Germinal center (tissue), 1 donor: ENCODE measurements at places on chromosomes 4 and X.

DNA sequence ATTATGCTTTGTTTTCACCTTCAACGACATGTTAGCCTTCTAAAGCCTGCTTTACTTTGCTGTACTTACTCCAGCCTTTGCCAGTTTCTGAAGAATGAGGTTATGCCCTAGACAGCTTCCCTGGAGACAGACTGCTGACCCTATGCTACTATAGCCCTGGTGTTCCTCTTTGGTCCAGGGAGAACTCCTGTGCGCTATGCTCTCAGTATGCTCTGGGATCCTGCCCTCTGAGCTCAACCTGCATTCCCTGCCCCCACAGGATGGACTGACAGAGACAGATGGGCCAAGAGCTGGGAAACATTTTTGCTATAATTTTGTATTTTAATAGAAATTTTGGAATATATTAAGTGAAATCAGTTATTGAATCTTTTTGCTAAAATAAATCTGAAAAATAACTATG is 425.9 kb downstream of the TMA16 start:
- DNase-seq: no peak

- DNase-seq: no peak
Measured at GRCh38 chrX:120301960-120302359, 9.3 kb downstream of the TMEM255A start.

GRCh38 chrX:7263961-7264360 is 116.0 kb upstream of the PUDP start:
- no peak for DNase-seq

DNA sequence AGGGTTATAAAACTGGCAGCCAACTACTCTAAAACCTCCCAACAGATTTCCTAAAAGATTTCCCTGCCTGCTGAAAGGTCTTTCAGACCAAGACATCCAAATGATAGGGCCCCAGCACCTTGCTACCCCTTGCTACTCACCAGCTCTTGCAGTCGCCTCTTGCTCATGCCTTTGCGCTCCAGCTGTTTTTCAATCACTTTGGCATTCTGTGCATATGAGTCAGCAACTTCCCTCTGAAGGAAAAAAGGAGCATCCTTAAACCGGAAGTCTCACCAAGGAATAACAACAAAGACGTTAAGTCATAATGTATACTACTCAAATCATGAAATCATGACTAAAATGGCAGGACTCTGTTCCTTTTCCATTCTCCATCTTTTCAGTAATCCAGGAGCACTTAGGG is 24.0 kb downstream of the STEEP1 start:
- no peak for DNase-seq

DNA sequence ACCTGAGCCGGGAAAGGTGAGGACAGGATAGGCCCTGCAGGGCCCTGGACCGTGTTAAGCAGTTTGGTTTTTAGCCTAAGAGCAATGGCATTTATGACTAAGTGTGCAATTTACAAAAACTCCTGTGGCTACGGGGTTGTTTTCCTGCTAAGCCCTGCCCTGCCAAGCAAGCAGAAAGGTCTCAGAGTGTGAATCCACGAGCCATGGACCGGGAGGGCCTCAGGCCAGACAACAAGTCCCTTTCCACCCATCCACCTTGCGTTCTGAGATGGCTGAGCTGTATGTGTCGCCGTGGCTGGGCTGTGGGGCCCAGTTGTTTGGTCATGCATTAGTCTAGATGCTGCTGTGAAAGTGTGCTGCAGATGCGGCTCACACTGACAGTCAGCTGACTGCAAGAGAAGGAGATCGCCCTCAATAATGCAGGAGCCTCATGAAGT is 33.9 kb upstream of the AFAP1 start:
- no peak for DNase-seq

- DNase-seq: no peak
Measured at GRCh38 chrX:6909396-6909795, 238.1 kb upstream of the STS start.

DNA sequence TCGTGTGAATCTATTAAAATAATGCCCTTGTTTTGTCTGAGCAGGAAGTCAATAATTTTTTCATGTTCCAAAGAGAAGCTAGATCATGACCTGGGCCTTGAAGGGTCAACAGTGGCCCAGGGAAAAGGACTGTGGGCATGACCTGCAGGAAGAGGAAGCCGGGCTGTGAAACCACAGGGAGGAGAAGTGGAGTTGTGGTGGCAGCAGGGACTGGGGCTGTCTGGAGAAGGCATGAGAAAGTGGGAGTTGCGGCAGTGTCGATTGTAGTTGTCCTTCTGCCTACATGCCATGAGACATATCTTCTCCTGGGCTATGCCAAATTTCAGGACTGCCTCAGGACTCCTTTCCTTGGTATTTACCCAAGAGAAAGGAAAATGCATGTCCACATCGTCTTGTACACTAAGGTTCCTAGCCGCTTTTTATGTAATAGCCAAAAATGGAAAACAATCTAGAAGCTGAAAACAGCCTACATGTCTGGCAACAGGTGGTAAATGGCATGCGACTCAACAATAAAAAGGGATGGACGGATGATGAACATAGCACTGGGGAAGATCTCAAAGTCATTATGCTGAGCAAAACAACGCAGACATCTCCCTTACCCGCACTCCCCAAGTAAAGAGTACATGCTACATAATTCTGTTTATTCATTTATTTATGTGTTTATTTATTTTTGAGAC is 13.6 kb upstream of the PTTG2 start:
- no peak for DNase-seq

DNA sequence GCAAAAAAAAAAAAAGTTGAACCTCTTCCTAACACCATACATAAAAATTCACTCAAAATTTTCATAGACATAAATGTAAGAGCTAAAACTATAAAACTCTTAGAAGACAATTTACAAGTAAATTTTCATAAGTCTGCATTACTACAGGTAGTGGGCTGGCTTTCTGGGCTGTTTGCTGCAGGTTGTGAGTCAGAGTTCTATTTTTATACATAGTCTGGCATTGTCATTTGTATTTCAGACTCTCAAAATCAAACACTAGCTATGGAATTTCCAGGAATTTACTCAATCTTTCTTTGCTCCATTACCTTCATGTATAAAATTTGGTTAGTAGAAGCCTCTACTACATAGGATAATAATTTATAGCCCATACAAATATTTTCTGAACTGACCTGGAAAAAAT is 227.2 kb downstream of the COX18 start:
- no peak for DNase-seq

GRCh38 chr4:4358093-4358854 is 28.6 kb upstream of the NSG1 start:
- no peak for DNase-seq

DNA sequence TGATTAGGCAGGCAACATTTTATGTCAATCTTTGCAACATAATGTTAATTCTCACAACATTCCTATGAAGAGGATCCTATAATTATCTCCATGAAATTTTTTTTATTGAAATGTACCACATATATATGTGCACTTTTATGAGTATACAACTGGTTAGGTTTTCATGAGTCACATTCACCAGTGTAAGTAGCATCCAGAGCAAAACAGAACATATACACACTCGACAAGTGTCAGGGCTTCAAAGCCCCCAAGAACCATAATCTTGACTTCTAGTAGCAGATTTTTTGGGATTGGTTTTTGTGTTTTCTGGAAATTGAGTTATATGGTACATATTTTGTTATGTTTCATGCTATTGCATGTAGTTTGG is 62.4 kb downstream of the ARHGAP10 start:
- DNase-seq: no peak

- no peak for DNase-seq
Measured at GRCh38 chr4:77927991-77928925, 65.6 kb downstream of the MRPL1 start.

DNA sequence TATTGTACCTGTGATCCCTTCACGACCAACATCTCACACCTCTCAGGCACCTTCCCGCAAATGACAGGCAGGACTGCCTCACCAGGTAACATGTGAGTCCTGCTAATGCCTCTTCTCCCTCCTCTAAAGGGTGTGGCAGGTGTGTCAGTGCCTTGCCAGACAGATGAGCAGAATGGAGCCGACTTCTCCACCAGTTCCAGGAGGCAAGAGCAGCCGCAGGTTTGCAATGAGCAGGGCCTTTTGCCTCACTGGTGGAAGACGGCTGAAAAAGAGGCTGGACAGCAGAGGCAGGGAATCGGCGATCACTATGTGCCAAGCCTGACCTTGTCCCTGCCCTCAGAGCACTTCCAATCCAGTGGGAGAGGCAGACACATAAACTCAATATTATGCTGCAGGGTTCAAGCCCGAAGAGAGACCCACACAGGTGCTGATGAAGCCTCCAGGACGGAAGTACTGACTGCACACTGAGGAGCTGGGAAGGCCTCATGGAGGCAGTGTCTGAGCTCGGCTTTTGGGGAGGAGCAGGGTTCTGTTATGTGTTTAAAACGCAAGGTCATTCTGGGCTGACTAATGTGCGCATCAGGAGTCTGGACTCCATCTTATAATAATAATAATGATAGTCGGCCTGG is 57.9 kb downstream of the C4orf50 start:
- no peak for DNase-seq

GRCh38 chr4:108155373-108155772 is 13.4 kb downstream of the LEF1 start:
- no peak for DNase-seq

DNA sequence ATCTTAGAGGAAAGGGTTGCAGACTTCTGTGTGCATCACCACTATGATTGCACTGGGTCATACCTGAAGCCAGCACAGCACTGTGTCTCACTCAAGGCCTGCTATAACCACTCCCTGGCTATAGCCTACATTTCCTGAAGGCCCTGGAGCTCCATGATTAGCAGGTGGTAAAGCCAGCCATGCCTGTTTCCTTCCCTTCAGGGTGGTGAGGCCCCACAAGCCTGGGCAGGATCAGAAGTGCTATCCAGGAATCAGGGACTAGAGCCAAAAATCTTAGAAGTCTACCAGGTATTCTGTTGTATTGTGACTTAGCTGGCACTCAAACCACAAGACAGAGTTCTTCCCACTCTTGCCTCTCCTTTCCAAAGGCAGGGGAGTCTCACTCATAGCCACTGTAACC is 734.6 kb downstream of the GLUD2 start:
- no peak for DNase-seq

DNA sequence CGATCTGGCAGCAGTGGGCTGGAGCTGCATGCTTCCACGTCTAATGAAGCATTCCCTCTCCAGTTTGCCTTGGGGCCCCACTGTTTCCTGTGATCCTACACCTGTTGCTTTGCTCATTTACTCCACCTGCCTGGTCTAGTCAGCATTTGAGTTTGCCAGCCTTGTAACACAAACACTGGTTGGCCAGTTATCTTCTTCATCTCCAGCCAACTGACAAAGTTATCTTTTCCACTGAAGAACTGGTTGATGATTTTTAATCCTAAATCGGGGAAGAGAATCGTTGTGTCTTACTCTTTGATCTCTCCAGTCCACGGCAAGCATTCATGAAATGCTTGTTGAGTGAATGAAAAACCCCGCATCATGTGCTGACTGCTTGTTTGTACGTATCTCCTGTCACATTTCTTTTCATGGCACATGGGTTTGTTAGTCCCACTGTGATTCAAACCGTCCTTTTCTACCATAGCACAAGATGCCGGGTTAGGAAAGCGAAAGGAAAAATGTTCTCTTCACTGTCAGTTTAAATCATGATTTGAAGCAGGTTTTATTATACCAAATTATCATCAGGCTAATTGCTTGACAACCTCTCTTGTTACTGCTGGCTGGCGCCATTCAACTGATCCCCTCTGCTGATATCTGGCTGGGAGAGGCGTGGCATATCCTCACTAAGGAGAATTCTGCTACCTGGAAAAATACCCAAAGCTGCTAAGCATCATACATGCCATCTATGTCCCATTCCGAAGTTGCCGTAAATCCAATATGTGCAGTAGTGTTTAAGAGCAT is 144.8 kb downstream of the SHROOM3 start:
- DNase-seq: no peak

DNA sequence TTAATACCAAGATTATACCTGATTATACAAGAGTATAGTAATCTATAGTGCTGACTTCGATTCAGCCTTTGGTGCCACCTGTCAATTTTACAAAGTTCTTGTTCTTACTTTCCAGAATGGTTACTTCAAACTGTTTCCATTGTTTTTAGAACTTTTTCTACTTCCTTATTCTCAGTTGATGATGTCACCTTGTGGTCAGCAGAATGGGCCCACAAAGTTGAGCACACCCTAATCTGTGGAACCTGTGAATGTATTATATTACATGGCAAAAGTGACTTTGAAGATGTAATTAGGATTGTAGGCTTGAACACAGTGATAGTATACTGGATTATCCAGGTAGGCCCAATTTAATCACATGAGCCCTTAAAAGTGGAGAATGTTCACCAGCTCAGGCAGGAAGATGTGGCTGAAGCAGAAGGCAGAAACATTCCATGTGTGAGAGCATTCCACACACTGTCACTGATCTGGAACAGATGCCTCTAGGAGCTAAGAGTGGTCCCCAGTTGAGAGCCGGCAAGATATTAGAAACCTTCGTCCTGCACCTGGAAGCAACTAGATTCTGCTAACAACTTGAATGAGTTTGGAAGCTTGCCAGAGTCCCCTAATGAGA is 6.3 kb upstream of the SGMS2 start:
- DNase-seq: no peak

GRCh38 chrX:126550816-126551215 is 1.8 kb downstream of the DCAF12L1 start:
- DNase-seq: no peak

- no peak for DNase-seq
Measured at GRCh38 chrX:72634331-72634730, 61.7 kb upstream of the HDAC8 start.
